MCF 10A (cell line): ENCODE measurements at places on chromosomes 3 and 15. TPM values are rescaled to one million over a fixed set of nuclear protein-coding genes. Genes with fewer than 3 reads are reported as not detected.

- peak; percentile 51 for DNase-seq
Observed at GRCh38 chr3:190339130-190339529, 16.9 kb upstream of the CLDN1 start.

Gene PRR20G
- total RNA-seq, result not detected in 2 replicates

Gene GOLGA6A
- not detected in 2 replicates for total RNA-seq

Gene NR2F2
- total RNA-seq, result 9.6 and 10.9 TPM in 2 replicates
